ENCODE measurements at places on chromosomes 6 and 20.

DNA sequence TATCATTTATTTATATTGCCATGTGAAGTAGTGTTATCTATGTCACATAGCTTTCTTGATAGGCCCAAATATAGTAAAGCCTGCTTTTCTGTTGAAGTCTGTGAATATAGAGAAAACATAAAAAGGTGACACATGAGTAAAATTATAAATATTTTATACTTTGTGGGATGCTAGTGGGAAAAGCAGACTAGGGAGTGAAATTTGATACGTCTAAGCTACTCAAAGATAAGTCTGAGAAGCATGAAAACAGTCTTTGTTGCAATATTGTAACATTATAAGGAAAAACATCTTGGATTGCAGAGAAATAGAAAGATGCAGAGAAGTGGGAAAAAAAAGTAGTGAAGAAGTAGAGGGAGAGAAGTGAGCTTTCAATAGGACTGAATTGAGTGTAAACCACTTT is 75.4 kb downstream of the ZNF292 start:
- DNase-seq, result no peak

- DNase-seq, result no peak
Observed at GRCh38 chr20:59737073-59737666, 132.8 kb downstream of the PHACTR3 start.

DNA sequence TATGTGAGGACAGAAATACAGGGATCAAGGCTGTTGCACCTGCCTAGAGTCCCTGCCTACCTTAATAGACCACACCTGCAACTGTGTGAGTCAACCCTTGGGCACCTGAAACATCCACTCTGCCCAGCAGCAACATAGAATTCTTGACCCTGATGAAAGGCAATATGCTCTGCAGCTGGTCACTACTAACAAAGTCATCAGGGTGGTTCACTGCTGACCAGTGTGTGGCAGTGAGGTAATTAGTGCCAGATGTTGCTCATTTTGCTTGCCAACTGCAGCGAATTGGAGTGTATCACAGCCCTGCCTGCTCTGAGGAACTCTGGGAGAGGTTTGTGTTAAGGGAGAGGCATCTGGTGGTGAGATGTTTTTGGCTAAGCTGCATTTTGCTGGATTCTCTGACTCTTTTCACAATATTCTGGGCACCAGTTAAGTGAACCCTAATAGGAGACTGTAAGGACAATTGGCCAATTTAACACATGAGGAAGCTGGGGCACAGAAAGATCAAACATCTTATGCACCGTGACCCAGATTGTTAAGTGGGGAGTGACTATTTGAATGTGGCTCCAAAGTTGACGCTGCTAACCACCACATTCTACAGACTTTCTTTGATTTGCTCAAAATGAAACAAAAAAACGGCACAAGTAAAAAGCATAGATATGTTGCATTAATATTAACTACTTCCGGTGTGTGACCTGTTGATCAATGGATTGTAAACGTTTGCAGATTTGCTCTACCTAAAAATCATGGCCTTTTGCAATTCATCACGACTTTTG is 61.9 kb upstream of the OPRM1 start:
- DNase-seq, result no peak

- no peak for DNase-seq
Observed at GRCh38 chr6:42095094-42095493, 44.8 kb downstream of the TAF8 start.

DNA sequence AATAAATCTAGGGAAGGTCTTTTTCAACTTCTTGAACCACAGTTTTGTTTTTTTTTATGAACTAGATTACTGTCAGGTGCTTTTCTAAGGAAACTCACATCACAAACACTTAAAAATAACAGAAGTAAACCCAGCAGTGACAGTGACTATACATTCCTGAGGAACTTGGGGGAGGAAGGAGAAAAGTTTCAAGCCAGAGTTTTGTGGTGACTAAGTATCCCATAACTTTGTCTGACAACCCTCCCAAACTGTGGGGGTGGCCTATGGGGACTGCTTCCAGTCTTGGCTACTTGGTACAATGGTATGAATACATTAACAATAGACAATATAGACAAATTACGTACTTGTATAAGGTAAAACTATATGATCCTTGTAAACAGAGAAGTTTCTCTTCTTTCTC is 202.5 kb upstream of the MAN1A1 start:
- no peak for DNase-seq

- no peak for DNase-seq
Observed at GRCh38 chr6:10478187-10479040, 42.7 kb upstream of the GCNT2 start.

GRCh38 chr6:90545448-90545847 is 41.4 kb downstream of the MAP3K7 start:
- no peak for DNase-seq

DNA sequence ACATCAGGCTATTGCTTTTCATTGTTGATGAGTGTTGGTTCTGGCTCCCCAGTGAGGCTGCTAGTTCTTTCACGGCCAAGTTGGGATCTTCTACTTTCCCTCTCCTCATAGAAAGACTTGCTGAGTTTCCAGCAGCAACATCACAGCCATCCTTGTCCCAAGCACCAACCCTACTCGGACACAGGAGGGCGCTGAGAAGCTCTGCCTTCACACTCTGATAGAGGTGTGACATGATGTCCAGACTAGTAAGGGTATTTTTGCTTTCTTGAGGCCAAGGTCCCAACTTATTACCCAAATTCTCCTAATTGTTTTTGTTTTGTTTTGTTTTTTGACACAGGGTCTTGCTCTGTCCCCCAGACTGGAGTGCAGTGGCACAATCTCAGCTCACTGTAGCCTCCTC is 3.0 kb upstream of the GCM1 start:
- DNase-seq, result no peak

Data from testis (tissue), 5 donors.